ENCODE measurements at places on chromosomes 1 and 21.
A peak's percentile ranks its signal among the peaks of the same experiment; 100 is the strongest.

- no peak for DNase-seq
Measured at GRCh38 chr1:244362476-244362875, 89.2 kb downstream of the ADSS2 start.

GRCh38 chr1:13228343-13228781, 2.4 kb upstream of the PRAMEF18 start:
- DNase-seq: peak; percentile 39

GRCh38 chr1:35259561-35259960, 8.9 kb upstream of the ZMYM4 start:
- no peak for DNase-seq

DNA sequence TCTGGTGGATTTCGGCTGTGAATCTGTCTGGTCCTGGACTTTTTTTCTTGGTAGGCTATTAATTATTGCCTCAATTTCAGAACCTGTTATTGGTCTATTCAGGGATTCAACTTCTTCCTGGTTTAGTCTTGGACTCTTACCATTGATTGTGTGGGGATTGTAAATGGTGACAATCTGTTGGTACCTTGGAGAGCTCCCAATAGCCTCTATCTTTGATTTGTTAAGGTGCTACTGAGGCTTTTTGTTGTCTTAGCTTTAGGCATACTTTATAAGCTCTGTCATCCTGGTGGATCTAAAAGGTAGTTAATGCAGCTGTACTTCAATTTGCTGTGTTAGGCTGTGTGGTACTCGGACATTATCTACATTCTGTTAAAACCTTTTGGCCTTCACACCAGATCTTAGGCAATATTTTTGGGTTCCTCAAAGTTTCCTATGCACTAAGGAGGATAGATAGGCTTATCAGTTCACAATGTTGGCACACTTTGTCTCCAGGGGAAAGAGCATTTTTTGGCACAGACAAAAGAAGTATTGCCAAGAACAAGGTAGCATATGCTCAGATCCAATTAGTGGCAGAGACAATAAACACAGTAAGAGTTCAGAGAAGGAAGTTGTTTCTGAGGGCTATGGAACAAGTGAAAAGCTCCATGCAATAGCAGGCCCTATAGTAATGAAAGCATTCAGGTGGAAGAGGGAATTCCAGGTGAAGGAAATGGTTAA, 230.4 kb downstream of the PDE4B start:
- DNase-seq: peak; percentile 23

DNA sequence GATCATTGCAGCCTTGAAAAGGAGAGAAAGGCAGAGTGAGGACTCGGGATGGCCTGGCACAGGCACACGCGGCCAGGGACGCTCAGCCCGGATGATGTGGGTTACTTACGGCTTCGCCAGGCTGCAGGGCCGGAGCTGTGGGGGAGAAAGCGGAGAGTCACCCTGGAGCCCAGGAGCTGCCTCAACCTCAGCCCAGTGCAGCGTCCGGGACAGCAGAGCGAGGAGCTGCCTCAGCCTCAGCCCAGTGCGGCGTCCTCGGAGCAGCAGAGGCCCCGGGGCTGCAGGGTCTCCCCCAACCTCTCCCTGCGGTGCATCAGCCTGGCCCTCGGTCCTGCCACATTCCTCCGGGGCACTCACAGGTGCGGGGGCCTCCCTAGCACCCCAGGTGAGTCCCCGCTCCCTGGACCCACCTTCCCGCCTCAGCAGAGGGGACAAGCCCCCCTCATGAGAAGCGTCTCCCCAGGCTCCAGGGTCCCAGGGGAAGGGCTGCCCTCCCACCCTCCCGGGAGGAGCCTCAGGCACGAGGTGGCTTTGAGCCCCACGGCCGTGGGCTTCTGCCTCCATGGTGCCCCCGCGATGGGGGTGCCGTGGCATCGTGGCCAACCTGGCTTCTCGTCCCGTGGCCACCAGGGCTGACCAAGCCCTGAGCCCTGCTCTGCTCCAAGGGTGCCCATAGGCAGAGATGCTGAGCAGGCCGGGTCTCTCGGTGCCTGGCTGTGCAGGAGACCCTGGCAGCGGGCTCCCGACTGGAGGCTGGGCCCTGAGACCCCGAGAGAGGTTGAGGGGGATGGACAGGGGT, 10.5 kb upstream of the RNF223 start:
- no peak for DNase-seq

DNA sequence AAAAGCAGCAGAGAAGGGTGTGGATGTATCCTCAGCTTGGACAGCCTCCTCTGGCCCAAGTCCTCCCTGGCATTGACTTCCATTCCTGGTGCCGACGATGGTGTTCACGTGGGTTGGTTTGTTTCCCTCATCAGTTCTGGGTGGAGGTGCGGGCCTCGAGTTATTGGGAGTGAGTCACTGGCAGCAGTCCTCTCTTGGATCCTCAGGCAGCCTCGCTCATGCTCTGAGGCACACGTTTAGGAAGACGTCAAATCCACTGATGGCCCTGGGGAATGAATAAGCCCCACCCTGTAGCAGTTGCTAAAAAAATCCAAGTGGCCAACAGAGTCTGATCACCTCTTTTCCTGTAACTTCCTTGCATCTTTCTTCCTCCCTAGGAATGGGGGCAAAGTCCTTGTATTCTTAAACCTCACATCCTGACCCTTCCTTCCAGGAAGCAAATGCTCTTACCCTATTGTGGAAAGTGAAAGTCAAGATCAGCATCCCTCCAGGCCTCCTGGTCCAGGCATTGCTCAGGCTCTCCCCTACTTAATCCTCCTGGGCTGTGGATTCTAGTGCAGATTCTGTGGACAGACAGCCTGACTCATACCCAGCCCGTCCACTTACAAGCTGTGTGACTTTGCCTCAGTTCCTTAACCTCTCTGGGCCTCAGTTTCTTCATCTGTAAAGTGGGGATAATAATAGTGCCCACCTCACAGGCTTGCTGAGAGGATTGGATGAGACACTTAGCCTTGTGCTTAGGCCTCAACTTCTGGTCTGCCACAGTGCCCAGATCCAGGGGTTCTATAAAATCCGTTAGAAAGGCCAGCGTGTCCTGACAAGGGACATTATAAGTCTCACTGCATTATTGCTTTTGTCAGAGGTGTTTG, 111.1 kb downstream of the TLR5 start:
- no peak for DNase-seq

DNA sequence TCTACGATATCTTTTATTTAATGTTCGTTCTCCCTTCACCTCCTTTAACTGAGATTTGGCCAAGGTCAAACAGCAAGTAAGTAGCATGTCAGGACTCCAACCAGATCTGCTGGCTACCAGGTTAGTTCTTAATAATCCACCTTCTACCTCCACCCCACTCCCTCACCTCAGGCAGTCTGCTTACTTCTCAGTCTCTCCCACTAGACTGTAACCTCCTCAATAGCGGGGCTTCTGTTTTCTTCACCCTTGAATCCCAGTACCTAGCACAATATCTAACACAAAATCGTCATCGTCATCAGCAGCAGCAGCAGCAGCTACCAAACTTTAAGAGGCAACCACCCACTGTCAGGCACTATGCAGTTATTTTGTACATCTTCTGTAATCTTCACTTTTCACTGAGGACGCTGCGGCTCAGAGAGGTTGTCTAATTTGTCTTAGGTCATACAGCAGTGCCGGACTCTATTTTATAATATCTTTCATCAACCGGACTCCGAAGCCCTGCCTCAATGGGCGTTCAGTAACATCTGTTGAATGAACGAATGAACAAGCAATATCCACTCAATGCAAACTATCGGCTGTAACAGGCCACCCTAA, 859 bp upstream of the MAGI3 start:
- peak; percentile 41 for DNase-seq

DNA sequence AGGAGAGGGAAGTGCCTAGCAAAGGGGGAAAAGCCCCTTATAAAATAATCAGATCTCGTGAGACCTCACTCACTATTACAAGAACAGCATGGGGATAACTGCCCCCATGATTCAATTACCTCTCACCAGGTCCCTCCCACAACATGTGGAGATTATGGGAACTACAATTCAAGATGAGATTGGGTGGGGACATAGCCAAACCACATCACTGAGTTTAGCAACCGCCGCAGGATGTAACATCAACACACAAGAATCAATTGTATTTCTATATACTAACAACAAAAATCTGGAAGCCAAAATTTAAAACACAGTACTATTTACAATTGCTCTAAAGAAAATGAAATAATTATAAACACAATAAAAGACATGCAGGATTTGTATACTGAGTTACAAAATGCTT, 21.9 kb downstream of the DIRAS3 start:
- DNase-seq: no peak

DNA sequence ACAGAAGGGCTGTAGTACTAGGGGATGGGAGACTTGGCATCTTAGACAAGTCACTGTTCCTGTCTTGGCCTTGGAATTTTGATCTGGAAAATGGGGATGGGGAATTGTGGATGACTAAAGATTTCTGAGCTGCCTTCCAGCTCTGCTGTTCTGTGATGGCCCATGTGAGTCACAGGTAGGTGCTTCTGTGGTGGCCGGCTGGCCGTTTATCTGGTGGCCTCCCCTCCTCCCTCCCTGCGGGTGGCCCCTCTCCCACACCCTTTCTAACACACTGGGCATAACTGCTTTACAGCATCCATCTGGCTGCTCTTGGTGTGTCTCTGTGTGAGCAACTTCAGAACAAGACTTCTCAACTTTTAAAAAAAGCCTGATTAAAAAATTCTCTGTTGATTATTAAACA, 35.9 kb downstream of the KCNA2 start:
- DNase-seq: no peak

GRCh38 chr1:39643705-39644104, 4.3 kb upstream of the HEYL start:
- peak; percentile 33 for DNase-seq

DNA sequence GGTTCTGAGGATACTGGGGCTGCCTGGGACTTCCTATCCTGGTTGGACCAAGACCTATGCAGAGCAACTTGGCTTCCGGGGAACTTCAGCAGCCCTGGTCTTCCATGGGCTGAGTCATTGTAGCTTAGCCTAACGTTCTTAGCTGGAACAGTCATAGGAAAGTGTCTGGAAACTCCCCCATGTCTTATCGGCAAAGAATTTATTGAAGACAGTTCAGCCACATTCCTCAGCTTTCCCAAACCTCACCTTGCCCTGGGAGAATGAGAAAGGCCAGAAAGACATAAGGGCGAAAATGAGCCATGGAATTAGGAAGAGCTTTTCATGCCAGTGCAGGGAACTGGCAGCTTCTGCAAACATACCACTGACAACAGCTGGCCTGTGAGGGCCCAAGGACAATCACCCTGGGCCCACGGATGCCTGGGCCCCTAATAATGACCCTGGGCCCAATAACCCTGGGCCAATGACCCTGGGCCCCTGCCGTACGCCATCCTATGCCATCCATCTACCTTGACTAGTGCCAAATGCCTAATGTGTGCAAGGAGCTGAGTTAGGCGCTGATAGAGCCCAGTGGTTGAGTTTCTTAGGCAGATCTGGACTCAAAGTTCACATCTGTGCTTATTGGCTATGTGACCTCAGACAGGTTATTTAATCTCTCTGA, 114.4 kb upstream of the GADD45A start:
- no peak for DNase-seq

DNA sequence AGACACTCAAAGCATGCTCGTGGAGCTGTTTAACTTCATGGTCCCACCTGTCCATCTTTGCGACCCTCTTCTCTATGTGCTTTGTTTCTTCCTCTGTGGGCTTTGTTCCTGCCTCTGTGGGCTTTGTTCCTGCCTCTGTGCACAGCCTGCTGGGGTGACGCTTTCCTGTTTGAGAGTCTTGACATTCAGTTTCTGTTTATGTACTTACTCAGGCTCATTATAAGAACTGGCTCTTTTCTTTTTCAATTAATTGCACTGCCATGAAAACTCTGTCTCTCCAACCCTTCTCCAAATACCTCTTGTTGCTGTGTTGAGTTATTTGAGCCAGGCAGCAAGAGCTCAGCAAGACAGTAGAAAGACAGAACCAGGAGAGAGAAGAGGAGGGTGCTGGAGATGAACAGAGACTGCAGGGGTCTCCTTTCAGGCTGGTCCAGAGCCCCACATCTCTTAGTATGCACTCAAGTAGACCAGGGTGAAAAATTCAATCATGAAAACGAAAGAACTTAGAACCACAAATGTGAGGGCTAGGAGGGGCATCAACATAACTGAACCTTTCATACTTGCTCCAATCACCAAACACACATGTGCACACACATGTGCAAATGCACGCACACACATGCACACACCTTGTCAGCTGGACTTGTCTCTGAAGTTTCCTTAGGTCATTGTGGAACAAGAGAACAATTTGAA, 88.3 kb upstream of the SGIP1 start:
- DNase-seq: peak; percentile 84

GRCh38 chr1:115753361-115753760, 15.2 kb downstream of the CASQ2 start:
- DNase-seq: no peak

DNA sequence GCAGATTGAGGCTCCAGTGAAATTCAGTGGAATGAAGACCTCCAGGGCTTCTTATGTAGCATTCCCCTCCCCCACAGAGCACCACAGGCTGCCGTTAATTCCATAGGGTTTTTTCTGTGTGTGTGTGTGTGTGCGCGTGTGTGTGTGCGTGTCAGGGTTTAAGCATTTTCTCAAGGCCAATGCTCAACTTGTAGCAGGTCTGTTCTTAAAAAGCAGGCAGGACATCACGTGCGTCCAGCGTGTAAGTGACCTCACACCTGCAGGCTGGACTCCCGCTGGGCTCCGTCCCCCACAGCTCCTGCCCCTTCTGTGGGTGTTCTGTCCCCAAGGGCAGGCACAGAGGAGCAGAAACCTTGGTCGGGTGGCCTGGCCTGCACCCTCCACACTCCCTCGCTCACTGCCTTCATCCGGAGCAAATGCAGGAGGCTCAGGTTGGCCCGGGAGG, 5.3 kb downstream of the PRDM16 start:
- DNase-seq: peak; percentile 36

DNA sequence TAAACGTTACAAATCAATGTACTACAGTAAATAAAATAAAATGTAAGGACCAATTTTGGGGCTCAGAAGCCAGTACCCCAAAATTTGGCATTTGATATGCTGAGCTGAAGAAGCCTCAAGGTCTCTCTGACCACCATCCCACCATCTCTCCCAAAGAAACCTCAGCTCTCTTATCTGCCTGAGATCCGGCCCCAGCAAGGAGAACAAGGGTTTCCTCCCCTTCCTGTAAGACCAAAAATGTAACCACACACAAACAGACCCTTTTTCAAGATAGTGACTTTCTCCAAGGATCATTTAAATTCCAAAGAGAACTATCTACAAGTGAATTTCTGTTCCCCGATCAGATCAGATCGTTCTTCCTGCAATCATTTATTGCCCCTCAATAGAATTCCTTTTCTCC, 68.1 kb upstream of the SLC45A1 start:
- peak; percentile 76 for DNase-seq

- no peak for DNase-seq
Measured at GRCh38 chr1:30888391-30888790, 20.2 kb downstream of the SDC3 start.

DNA sequence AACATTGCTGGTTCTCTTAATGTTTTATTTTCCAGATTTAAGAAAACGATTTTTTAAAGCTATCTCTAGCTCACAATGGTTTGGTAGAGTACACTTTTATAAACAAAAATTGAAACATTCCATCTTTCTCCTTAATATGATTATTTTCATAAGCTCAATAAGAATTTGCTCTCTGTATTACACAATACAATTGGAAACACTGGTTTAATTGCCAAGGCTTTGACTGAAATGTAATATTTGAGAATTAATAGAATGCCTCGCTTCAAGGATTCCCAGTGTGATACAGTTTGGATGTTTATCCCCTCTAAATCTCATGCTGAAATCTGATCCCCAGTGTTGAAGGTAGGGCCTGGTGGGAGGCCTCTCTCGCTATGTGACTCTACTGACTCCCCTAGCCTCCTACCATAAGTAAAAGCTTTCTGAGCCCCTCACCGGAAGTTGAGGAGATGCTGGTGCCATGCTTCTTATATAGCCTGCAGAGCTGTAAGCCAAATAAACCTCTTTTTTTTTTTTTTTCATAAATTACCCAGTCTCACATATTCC, 67.4 kb downstream of the DDAH1 start:
- DNase-seq: no peak

- DNase-seq: no peak
Measured at GRCh38 chr1:169305948-169306347, 61.6 kb downstream of the NME7 start.
